Esophagus squamous epithelium (tissue), 5 donors: ENCODE measurements at places on chromosomes 6 and 20.

DNA sequence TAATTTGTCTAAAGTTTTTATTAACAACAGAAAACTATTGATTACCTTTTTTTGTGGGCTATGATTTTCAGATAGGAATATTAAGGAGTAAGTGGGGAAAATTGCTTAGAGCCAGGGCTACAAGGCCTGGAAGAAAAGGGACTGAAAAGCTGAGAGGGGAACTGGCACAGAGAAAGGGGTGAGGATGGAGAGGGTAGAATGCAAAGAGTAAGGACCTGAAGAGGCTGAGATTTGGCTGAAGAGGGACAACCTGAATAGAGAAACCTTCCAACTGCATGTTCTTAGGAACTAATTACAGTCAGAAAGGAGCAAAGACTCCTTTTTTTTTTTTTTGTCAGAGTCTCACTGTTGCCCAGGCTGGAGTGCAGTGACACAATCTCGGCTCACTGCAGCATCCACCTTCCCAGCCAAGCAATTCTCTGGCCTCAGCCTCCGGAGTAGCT is 16.7 kb downstream of the BTN2A1 start:
- DNase-seq, result no peak

DNA sequence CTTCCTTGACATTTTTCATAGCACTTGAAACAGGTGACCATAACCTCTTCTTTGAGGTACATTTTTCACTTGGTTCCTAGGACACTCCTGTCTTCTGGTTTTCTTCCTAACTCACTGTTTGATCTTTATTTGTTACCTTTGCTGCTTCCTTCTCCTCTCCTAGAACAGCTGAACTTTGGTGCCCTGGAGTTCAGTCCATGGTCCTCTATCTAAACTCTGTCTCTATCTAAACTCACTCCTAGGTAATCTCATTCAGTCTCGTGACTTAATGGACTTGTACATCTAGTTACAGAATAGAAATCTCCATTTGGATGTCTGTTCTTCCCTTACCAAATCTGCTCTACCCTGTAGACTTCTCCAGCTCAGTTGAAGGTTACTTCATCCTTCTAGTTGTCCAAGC is 73.7 kb downstream of the SHPRH start:
- no peak for DNase-seq

GRCh38 chr20:1252416-1252815 is 13.7 kb upstream of the SNPH start:
- DNase-seq, result no peak

GRCh38 chr6:131250122-131250521 is 114.9 kb downstream of the AKAP7 start:
- no peak for DNase-seq

GRCh38 chr6:162900503-162900902 is 172.7 kb downstream of the PACRG start:
- no peak for DNase-seq

GRCh38 chr20:23009636-23010035 is 25.5 kb upstream of the SSTR4 start:
- DNase-seq, result no peak

- DNase-seq, result no peak
These were observed 107.8 kb upstream of the MANEA start for GRCh38 chr6:95469511-95469910.

DNA sequence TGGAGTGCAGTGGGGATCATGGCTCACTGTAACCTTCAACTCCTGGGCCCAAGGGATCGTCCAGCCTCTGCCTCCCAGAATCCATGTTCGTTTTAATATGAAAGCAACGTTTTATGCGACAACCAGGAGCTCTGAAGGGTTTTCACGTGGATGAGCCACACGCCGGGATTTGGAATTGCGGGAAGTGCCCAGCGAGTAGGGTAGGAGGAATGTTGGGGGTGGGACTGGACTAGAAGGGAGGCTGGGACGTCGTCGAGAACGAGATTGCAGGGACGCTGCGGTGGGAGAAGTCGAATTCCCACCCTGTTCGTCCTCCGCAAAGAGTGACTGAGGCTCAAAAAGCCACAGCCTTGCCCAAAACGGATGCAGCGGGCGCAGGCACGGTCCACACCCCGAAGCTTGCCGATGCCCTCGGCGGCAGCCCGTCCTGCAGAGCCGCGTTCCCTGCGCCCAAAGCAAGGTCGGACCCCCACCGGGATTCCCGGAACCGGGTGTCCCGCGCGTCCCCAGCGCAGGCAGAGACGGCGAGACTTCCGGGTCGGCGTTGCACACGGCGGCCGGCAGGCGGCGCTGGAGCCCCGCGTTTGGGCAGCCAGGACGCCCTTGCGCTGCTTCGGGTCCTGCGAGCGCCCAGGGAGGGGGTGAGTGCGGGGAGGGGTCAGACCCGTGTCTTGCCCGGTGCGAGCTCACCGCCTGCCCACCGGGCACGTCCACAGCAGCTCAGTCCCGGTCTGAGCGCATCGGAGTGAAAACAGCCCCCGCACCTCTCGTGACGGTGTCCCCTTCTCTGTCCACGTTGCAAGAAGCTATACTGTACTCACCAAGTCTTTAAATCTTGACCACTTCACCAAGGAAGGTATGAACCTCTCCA is 87.8 kb downstream of the DHX35 start:
- no peak for DNase-seq

DNA sequence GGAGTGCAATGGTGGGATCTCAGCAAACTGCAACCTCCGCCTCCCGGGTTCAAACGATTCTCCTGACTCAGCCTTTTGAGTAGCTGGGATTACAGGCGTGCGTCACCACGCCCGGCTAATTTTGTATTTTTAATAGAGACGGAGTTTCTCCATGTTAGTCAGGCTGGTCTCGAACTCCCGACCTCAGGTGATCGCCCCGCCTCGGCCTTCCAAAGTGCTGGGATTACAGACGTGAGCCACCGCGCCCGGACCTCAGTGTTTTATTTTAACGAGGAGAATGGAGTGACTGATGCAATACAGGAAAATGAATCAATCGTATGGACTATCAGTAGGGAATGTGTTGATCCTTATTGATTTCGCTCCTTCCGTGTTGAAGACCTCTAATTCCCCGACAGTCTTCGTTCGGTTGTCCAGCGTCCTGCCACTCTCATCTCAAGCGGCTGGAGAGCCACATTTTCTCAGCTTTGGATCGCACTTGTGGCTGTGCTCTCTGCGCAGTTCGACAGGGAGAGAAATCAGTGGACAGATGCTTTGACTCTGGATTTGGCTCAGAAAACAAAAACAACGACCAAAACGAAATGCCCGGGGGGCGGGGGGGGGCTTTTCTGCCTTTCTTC is 166.2 kb downstream of the TRIM27 start:
- DNase-seq, result no peak

GRCh38 chr6:35096129-35096862 is 44.8 kb downstream of the TCP11 start:
- DNase-seq, result no peak

- DNase-seq, result no peak
These were observed 24.3 kb upstream of the CCN5 start for GRCh38 chr20:44690781-44691423.

DNA sequence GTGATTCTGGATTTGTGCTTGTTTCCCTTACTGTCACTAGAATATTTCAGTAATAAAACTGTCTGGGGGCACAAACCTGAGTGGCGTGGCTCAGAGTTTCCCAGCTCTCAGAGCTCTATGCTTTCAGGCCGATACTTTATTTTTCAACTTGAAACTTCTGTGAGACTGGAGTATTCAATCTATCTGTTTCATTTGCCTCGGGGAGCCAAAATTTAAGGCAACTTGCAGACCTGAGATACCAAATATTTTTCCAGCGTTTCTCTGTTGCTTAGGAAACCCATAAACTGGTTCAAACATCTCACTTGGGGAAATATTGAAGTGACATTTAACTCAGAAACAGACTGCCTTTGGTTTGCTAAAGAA is 74.7 kb downstream of the SOBP start:
- DNase-seq, result no peak

- DNase-seq, result no peak
These were observed 12.2 kb upstream of the PTGIS start for GRCh38 chr20:49579874-49580812.

- no peak for DNase-seq
These were observed 7.1 kb upstream of the TCP11 start for GRCh38 chr6:35148167-35148741.

GRCh38 chr6:79894939-79895338 is 52.4 kb downstream of the ELOVL4 start:
- no peak for DNase-seq

DNA sequence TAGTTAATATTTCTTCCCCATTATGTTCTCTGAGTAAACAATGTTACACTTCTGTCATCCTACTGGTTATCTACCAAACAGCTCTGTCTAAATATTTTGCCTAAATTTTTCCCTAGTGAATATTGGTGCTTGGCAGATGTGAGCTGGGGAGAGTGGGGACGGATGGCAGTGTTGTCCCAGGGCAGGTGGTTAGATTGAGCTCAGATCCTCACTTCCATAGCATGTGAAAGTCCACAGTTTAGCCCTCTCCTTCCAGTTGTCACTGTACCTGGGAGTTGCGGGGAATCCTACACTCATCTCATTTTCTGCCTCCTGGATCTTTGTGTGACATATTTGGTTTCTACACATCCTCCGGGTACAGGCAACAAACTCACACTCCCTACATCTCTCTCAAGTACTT is 484.9 kb downstream of the EPM2A start:
- DNase-seq, result no peak

DNA sequence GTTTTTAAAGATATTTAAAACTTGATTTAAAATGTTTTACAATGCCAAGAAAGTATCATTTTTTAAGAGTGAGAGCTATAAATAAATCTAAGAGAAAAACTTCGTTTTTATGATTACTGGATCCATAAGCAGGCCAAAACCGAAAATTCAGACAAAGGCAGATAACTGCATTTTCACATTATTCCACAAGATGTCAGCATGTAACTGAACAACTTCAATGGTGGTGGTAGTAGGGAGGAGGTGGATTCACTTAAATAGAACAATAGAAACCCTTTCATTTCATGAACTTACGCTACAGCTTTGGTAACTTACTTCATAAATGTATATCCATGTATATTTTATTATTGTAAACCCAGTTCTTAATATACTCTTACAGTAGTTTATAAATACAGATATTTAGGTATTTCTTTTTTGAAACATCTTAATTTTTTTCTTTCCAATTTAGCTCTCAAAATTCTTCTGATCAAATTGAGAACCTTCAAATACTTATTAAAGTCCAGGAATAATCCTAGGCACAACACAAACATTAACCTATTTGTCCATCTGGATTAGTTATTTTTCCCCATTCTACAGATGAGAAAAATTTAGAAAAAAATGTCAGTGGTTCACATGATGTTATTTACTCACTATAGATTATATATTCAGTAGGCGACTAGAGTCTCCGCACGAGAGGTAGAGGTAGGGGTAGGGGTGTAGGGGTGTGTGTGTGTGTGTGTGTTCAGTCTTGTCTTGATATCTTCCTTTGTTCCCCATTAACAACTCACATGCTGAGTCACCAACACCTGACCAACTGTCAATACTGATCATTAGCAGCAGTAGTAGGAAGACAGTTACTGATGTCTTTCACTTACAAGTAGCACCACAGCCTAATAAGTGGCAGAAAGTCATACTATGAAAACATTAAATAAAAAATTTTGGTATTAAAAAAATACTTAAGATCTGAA is 111.5 kb downstream of the ARHGAP18 start:
- DNase-seq, result no peak

DNA sequence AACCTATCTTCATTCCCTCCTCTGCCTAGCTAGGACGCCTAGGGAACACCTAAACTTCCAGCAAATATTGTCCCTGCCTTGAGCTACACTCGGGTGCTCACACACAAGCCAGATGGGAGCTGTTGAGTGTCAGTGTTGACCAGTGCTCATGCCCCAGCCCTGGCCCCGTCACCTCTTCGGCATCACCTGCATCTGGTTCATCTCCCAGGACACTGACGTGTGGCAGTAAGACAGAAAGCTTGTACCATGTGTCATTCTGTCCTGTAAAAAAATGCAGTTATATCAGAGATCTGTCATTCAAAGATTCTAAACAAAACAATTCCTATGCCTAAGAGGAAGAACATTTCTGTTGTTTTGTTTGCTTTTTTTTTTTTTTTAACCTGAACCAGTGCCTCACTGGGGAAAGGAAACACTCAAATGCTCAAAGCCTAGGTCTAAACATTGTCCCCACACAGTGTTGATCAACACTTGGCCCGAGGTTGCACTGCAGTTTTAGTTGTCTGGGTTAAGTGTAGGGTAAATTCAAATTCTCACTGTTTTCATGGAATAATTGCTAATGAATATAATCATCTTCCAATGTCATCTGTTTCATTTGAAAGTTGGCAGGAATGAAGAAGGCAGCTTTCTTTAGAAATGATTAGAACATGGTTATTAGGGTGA is 102.7 kb upstream of the SASH1 start:
- no peak for DNase-seq

DNA sequence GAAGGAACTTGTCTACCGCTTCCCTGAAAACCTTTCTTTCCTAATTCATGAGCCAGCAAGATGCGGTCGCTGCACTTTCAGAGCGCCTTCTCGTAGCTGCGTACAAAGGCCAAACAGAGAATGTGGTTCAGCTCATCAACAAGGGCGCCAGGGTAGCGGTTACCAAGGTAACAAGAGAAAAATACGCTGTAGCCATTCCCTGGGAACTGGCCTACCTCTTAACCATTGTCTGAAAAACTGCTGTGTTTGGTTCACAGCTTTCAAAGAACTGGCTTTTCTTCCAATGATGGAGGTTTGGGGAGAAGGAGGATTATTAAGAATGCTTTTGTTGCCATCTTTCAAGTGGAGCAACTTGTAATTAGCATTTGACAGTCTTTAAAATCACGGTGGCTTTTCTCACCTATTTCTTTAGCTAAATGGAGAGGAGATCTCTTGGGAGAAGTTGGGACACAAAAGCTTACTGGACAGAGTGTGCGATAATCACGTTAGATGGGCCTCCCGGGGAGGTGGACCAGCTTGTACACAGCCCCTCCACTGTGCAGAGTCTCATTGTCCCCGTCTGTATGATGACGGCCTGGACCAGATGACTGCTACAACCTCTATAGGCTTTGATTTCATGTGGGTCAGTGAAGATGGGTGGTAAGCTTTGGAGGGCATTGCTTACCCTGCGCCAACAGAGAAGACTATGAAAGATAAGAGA is 71.5 kb downstream of the LYRM2 start:
- DNase-seq, result no peak

- no peak for DNase-seq
These were observed 4.2 kb downstream of the LRP11 start for GRCh38 chr6:149859938-149860337.

- no peak for DNase-seq
These were observed 4.6 kb downstream of the XKR7 start for GRCh38 chr20:31972471-31973021.

GRCh38 chr20:36237477-36237876 is 1.2 kb downstream of the AAR2 start:
- no peak for DNase-seq

- DNase-seq, result no peak
These were observed 447.8 kb upstream of the FLRT3 start for GRCh38 chr20:14785065-14785743.

DNA sequence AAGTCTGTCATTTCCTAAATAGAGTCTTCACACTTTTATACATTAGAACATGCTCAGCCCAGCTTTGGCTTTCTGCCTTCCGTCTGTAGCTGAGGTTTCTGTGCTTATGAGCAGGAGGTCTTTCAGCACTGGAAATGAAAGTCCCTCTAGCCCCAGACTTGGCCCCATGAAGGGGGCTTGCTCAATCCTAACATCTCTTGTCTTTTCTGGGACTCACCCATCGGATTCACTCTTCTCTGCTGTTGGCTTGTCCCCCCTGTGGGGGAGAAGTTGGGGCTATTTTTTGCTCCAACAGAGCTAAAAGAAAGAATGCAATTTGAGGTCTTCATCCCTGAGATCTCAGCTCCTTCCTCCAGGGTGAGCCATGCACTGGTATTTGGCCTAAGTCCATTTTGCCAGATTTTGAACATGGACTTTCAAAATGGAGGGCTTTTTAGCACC is 177.7 kb downstream of the MRPL14 start:
- no peak for DNase-seq
